ENCODE measurements at places on chromosomes 13 and 19. TPM values are rescaled to one million over a fixed set of nuclear protein-coding genes. Genes with fewer than 3 reads are reported as not detected.

- no peak for DNase-seq
Observed at GRCh38 chr19:18775586-18776287, 15.4 kb downstream of the COMP start.

- DNase-seq = no peak
Observed at GRCh38 chr19:35134601-35135242, at the start of gene LGI4. Gene LGI4, minus strand, starts transcription at chr19:35135059. Its CDS starts 379 bp downstream, at chr19:35134680.

DNA sequence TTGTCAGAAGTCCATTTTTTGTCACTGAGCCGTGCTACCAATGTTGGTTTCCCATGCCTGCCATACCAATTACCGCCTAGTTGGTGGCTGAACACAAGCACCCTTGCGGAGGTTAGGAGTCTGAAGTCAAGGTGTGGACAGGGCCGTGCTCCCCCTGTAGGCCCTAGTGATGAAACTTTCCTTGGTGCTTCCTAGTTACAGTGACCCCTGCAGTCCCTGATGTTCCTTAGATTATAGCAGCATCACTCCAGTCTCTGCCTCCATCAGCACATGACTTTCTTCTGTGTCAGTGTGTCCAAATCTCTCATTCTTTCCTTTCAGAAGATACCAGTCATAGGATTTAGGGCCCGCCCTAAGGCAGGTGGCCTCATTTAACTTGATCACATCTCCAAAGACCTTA is 99.0 kb downstream of the MYO16 start:
- DNase-seq = no peak

DNA sequence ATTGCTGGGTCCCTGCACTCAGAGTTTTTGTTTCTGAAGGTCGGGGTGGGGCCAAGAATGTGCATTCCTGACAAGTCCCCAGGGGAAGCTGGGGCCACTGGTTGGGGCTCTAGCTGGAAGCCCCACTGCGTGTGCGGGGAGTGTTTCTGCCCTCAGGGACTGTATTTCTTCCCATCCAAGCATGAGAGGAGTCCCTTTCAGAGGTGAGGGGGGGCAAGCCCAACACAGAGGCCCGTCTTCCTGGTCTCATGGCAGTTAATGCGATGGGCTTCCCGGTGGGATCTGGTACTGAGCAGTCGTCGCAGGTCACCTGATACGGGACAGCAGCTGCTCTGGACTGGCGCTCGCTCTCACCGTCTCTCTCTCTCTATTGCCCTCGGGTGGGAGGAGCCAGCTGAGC is 50.4 kb downstream of the GPR12 start:
- no peak for DNase-seq

- DNase-seq = no peak
Observed at GRCh38 chr19:12800466-12800770, 1.2 kb downstream of the PRDX2 start.

DNA sequence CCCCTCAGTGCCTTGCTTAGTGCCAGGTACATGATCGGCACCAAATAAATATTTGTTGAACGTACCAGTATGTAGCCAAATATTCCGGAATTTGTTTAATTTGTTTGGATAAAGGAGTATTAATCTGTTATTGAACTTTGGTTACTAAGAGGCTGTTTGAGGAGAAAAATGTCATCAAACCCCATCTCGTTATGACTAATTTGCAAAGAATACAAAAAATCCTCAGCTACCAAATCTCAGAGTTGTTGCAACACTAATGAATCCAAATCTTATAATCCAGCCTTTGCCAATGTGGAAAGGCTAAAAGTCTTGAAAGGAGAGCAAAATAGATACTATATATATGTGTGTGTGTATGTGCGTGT is 79.5 kb downstream of the KLF5 start:
- DNase-seq = no peak

DNA sequence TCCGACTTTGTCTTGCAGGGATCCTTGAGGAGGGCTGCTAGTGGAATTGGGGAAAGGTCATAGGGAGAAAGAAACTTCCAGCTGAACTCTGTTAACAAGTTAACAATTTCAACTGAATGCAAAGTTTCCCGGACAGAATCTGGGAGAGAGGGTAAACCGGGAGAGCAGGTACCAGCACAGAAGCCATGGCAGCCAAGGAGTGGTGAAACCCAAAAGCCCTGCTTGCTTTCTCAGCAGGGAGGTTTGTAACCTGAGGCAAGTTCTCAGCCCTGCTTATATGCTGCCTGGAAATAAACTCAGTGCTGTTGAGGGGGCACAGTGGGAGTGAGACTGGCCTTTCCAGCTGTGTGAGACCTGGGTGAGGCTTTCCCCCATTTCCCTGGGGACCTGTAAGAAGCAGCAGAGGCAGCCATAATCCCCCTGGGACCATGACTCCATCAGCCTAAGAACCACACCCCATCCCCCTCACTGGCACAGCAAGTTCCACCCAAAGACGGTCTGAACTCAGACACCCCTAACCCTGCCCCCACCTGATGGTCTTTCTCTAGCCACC is 84.0 kb downstream of the SUCLA2 start:
- DNase-seq = no peak

DNA sequence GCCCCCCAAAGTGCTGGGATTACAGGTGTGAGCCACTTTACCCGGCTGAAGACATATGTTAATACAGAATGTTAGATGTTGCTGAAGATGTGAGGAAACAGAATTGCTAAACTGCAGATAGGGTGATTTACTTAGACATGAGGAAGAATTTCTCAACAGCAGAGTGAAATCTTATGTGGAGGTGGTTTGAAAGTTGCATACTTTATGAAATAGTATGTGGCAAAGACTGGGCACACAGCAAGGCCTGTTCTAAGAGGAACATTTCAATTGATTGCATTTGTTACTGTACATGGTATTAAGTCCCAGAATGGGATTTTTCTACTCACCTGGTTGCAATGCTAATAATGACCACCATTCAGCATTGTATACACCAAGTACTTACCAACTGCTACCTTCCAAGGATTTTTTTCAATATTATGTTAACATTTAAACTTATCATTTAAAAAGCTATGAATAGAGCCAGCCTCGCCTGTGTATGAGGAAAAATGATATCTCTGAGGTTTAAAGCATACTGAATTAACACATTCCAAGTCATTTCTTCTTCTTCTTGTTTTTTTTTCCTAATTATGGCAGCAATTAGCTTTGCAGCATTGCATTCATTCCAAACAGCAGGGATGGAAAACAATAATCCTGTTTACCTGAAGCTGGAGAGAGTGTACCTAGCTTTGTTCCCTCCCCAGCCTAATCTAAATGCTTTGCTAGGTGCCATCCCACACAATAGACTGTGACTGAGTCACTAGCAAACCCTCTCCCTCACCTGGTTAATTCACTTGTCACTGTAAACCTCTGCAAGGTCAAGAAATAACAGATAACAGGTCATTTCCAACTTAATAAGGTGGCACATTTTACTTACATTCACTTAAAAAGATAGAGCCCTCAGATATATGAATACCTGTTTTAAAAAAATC is 19.4 kb upstream of the KLF5 start:
- DNase-seq = no peak

GRCh38 chr13:37353911-37354310 is 244.7 kb downstream of the POSTN start:
- no peak for DNase-seq

- DNase-seq = peak; percentile 49
Observed at GRCh38 chr19:41691268-41691970, 3.3 kb upstream of the CEACAM7 start.

DNA sequence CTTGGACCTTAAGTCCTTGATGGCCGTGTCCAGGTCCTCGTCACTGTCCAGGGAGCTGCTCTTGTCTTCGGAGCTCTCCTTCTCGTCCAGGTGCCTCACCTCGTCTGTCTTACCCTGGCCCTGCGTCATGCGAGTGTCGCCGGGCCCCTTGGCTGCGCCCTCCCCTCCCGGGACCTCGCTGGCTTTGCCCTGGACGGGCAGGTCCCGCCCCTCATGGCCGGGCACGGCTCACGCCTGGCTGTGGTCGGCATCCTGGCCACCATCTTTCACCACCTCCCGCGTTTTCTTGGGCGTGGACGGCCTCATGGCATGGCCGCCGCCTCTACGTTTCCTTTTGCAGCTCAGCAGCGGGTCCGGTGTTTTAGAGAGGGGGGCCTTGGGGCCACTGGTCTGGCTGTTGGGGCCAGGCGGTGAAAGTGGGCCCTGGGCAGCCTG is 14.8 kb downstream of the RB1 start:
- no peak for DNase-seq

DNA sequence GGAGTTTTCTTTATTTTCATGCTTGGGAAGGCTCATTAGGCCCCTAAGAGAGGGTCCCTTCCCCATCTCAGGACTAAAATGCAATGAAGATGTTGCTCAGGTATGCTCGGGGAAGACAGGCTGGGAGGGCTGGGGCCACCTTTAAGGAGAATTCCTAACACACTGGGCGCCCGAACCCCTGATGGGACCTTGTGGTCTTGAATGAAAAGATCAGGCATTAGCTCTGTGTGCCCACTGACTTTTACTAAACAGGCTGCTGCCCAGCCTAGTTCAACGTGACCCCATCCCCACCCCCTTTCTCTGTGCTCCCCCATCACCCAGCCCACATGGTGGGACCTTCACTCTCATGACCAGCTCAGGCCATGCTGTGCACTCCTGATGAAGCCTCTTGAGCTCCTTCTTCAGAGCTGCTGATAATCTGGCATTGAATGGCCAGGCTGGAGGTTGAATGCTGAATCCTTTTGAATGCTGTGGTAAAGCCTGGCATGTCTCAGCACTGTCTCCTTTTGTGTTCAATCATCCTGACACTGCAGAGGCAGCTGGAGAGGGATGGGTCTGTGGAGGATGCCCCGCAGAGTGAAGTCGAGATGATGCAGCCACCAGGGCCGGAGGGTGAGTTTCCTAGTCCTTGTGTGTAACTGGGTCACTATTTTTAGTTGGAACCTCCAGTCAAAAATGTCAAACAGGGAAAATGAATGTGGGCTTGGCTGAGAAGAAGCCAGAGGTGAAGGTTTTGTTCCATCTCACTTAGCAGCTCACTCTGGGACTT is 209.1 kb downstream of the UQCRFS1 start:
- DNase-seq = no peak

GRCh38 chr13:96796091-96796633 is 198.1 kb downstream of the OXGR1 start:
- no peak for DNase-seq

- DNase-seq = no peak
Observed at GRCh38 chr19:30206187-30206586, 166.0 kb upstream of the ZNF536 start.

- no peak for DNase-seq
Observed at GRCh38 chr19:51070334-51071094, 5.6 kb upstream of the KLK13 start.

DNA sequence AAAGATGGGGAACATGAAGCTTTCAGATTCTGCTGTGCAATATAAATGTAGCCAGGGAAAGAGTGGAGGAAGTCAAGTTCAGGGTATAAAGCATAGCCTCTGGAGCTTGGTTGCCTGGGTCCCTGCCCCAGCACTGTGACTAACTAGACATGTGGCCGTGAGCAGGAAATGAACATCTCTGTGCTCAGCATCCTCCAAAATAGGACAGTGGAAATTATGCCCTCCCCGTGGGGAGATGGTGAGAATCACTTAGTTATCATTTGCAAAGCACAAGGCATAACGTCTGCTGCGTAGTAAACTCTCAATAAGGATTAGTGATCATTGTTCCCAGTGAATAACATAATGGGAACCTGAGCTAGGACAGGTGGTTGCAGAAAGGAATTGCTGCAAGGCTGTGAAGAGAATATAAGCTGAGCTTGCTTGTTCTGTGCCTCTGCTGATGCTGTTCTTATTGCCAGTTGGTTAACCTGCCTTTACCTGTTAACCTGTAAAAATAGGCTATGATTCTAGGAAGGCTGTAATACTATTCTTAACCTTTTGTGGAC is 441.0 kb downstream of the COG6 start:
- no peak for DNase-seq

- peak; percentile 38 for DNase-seq
Observed at GRCh38 chr19:40921005-40921897, 39.2 kb upstream of the CYP2A7 start.

GRCh38 chr19:12994701-12995595 is at the start of gene NFIX:
Gene NFIX, plus strand, starts transcription at chr19:12995475. Its CDS starts 363 bp downstream, at chr19:12995838.
- peak; percentile 75 for DNase-seq

DNA sequence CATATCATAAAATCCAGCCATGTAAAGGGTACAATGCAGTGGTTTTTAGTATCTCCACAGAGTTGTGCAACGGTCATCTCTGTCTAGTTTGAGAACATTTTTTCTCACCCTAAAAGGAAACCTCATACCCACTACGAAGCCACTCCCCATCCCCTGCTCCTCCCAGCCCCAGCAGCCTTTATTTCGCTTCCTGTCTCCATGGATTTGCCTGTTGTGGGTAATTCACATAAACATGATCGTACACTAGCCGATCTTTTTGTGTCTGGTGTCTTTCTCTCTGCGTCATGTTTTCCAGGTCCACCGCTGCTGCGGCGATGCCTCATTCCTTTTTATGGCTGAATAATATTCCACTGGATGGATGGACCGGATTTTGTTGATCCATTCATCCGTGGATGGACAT is 28.6 kb downstream of the BICRA start:
- DNase-seq = no peak

DNA sequence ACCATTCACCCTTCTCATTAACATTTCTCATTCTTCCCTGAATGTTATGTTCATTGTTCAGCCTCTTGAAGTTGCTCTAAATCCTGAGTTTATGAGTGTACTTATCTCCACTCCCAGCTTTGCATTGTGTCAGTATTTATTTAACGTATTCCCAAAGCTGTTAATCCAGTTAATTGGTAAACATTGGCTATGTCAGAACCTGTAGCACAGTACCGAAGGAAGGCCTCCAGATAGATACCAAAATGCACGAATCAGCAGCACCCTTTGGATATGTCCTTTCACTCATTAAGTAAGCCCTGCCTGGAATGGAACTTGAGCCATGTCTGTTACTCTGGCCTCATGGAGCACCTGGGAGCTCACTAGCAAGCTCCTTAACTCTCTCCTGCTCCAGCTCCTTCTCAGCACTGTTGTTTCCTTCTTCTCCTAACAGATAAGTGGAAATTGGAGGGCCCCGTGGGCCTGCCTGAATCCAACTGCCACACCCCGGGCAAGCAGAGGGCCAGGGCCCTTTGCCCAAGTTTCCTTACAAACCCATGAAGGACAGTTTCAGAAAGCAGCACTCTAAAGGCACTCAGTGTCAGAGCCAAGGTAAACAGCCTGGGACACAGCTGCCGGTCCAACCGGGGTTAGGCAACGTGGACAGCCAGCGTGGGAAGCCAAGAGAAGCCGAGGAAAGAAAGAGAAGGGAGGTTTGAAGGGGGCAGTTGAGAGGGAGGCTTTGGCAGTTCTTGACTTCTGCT is 155.0 kb upstream of the SERP2 start:
- DNase-seq = peak; percentile 88

GRCh38 chr19:53982611-53983010 is 8.8 kb upstream of the CACNG6 start:
- peak; percentile 23 for DNase-seq

Gene CCDC169
- 1.3 TPM for total RNA-seq

Gene ZNF333
- total RNA-seq = 18.2 TPM

Gene TSHZ3
- total RNA-seq = 1.3 TPM

Gene MISP
- total RNA-seq = 0.99 TPM

Gene CYP4F8
- not detected for total RNA-seq

Gene ZSCAN18
- 37.4 TPM for total RNA-seq

Gene PLIN4
- total RNA-seq = 18.9 TPM

Gene TGFBR3L
- not detected for total RNA-seq

Gene SERTAD3
- total RNA-seq = 10.2 TPM

Gene NAA16
- 50.6 TPM for total RNA-seq

Gene FAM124A
- 2.0 TPM for total RNA-seq

Gene YIF1B
- 22.3 TPM for total RNA-seq

Gene STX10
- 54.2 TPM for total RNA-seq

Gene C2CD4C
- total RNA-seq = 1.8 TPM

Gene ODAD3
- not detected for total RNA-seq
